ENCODE measurements at places on chromosomes 7 and 10.

DNA sequence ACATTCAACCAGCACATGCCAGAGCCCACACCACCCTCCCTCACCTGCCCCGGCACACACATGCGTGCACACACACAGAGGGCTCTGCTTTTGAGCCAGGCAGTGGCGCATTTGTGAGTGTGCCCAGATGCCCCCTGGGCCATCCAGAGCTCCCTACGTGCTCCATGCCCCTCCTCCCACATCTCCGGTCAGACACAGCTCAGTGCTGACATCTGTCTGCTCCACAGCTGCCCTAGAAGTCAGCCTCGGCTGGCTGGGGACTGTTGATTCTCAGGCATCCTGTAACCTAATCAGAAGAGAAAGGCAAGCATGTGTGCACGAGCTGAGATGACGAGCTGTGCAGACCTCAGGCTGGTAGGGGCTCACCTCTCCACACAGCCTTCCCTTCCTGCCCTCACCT lies 135.1 kb downstream of the ZMIZ1 start:
- DNase-seq: peak; percentile 97

GRCh38 chr7:46633630-46634240 lies 712.7 kb upstream of the IGFBP3 start:
- no peak for DNase-seq

GRCh38 chr7:155069992-155070751 lies at the start of gene HTR5A:
Gene HTR5A (plus strand): TSS chr7:155070324. CDS start chr7:155070900, 576 bp downstream.
- peak; percentile 37 for DNase-seq

DNA sequence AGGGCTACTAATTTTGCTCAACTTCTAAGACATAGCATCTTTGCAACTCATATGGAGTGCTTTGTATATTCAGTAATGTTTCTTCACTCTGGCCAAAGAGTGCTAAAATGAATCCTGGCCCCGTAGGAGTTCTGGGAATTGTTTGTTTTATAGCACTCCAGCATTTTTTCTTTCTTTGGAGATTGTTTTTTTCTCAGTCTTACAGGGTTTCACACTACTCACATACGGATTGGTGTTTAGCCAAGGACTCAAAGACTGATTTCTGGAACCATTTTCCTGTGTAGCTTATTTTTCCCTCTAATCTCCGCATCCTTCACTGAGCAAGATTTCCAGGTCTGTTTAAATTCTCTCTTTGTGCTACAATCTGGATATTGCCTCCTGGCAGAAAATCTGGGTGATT lies 6.4 kb downstream of the TAS2R41 start:
- no peak for DNase-seq

DNA sequence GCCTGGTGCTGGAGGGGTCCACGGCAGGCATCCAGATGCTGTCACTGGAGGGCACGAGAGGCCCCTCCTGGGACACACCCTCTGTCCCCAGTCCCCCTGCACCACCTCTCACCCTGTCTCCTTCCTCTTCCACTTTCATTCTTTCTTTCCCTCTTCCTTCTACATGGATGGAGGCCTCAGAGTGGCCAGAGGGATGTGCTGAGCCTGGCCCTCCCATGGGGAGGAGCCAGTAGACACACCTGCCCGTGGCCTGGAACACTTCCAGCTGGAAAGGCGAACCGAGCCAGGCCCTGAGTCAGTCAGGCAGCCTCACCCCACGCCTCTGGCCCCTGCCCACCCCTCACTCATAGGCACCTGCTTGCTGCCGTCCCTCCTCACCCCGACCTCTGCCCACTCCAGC lies 55.9 kb upstream of the MXI1 start:
- DNase-seq: peak; percentile 77

DNA sequence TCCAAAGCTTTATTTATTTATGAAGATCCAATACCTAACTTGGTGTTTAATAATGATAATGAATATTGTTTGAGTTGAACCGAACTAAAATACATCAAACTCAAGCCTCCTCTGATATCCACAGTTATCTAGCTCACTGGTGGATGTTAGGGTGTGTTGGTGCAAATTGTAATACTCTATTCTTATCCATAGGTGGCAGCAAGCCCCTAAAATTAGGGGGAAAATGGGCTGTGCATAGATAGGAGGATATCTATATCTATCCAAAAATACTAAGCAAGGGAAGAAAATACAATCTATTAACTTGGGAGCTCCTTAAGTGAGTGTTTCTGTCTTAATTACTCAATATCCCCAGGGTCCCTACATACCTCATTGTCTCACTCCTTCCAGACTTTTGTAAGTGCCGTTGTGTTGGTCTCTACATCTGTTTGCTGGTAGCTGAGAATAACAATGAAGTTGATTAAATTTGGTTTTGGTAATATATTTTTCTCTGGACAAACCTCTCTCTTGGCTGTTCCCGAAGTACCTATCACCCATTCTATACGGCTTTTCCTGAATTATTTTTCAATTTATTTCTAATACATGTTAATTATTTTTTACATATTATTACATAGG lies 55.0 kb upstream of the VWDE start:
- DNase-seq: peak; percentile 51

DNA sequence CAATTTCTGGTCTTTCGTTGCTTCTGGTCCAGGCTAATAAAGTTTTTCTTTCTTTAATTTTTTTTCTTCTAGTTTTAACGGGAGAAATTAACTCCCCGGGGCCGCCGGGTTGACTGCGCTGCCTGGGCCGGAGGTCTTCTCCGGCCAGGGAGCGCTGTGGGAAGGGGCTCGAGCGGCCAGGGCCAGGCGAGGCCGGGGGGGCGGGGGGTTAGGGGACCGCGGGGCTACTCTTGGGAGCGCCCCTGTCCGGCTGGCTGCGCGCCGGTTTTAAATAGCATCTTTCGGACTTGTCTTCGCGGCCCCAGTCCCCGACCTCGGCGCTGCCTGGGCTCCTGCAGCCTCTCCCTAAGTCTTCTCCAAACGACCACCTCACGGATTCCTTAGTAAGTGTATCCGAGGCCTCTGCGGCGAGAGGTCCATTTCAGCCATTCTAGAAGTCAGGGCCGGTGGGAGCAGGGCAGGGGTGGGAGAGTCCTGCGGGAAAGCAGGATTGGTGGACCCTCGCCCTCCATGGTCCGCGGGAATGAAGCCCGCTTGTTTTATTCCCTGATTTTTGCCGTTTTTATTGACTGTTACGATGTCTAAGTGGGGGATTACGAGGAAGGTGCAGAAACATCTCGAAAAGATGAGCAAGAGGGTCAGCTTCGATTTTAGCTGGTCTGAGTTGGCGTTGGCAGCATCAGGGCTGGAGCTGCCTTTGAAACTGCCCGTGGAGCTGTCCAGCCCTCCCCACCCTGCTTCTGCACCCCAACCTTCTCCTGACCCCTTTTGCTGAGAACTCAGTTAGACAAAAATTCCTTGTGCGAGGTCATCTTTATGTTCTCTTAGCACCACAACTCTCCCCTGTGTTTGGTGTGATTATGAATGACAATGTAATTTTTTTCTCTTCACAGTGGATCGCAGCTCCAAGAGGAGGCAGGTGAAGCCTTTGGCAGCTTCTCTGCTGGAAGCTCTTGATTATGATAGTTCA lies 555 bp downstream of the PHF14 start:
- peak; percentile 69 for DNase-seq

DNA sequence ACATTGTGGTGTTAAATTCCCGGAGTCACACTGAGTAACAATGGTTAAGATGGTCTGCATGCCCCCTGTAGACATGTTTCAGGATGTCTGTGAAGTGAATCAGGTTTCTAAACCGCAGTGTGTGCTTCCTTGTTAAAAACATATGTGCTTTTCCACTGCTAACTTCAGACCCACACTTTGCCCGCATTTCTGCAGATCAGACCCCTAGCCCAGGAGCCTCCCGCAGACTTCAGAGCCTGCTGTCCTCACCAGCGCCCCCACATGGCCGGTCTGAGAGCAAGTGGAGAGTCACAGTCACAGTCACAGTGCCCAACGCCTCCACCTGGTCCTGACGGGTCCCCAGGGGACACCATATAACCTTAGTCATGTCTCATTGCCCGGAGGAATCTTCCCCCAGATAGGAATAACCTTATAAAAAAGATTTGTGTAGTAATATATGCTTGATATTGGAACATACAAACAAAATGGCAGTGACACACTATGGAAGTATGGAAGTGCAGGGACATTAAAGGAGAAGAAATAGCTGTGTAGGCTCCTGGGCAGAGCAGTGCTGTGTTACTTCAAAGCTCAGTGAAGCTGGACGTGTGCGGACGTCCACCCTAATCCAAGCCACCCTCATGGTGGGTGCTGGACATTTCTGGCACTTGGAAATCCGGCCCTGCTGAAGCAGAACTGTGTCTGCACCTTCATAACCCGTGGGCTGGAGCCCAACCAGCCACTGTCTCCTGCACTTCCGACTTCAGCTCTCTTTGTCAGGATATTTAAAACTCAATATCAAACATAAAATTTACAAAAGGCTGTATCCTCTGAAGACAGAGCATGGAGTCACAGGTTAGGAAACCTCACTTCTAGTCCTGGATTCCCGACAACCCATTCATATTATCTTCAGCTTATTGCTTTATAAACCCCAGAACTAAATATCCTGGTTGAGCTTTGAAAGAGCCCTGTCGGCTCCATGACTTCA lies 29.0 kb downstream of the GSTO2 start:
- no peak for DNase-seq

DNA sequence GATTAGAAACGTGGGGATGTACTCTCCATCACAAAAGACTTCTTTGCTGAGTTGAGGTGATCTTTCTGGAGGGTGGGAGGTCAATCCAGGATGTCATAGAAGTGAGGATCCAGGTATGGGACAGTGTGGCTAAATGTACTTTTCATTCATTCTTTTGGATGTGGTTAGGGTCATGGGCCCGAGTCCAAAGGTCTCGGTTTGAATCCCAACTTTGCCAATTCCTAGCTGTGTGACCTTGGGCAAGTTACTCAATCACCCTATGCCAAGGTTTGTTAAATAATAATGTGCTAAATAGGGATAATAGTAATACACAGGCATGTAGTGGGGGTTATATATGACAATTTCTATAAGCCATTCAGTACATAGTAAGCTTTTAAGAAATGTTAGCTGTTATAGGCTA lies 91.4 kb downstream of the SAMD9 start:
- DNase-seq: no peak

- no peak for DNase-seq
These were observed 33.2 kb downstream of the MAD1L1 start for GRCh38 chr7:2199528-2199927.

DNA sequence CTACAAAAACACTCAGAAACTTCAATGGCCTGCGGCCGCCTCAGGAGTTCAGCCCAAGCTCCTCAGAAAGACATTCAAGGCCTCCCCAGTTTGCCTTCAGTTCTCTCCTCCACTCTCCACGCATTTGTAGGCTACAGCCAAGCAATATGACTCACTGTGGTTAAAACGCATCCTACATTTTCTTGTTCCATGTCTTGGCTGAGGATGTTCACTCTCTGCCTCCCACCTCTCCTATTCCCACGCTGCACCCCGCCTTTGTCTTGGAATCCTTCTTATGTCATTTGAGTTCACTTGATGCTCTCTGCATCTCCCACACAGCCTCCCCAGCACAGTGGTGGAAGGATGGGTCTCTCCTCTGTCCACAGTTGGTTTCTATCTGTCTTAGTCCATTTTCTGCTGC lies 184.8 kb downstream of the NPSR1 start:
- DNase-seq: no peak

- no peak for DNase-seq
These were observed 10.9 kb downstream of the SCART1 start for GRCh38 chr10:133464582-133465031.

DNA sequence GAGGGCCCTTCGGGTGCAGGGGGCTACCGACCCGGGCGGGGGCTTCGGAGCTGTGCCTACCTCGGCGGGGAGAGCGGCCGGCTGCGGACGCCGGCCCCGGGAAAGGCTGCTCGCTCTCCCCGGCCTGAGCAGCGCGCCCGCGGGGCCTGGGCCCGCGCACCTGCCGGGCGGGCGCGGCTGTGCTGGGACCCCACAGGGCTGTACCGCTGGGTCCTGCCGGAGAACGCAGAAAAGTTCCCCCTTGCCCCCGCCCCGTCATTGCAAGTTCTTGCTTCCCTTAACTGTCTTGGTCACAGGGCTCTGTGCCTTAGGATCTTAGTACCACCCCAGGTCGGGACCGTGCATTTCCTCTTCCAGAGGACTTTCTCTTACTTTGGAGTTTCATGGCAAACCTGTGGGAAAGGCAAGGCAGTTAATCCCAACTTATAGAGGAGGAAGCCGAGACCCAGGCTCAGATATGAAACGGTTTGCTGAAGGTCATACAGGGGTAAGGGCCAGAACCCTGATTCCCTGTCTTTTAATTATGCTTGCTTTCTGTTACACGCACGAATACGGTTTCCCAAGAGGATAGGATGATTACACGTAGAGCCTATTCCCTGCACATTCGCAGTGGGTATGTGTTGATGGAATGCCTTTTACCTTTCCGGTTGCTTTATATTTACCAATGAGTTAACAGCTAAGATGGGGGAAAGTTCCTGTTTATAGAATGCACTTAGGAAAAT lies 652 bp downstream of the PCGF5 start:
- no peak for DNase-seq

DNA sequence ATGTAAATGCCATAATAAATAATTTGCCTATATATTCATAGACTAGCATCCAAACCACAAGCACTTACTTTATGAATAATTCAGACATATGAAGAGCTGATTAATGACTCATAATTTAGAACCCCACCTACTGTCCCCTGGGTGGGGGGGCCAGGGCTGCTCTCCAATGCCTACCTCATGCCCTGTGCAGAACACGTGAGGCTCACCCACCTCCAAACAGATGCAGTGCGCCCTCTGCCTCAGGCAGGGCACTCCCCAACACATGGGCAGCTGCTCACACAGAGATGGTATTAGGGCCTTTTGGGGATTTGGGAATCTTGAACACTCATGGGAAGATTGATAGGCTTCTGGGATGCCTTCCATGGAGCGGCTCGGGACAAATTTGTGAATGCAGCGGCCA lies 75.1 kb upstream of the INSIG1 start:
- no peak for DNase-seq

- DNase-seq: no peak
These were observed 29.2 kb downstream of the VWC2 start for GRCh38 chr7:49802600-49802999.

DNA sequence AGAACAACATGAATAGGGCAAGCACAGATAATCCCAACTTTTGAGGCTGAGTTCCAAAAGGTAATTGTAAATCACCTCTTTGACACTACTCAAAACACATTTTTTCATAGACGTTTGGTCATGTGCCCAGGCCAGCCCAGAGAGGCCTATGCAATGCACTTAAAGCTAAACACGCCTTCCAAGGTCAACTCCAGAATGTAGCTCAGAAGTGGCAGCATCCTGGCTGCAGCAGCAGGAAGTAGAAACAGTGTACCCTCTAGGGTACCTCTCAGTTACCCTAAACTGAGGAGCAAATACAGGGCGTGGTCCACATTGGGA lies 58.7 kb downstream of the OSBPL3 start:
- DNase-seq: no peak

- peak; percentile 10 for DNase-seq
These were observed 41.5 kb downstream of the LGI1 start for GRCh38 chr10:93799155-93799708.

- DNase-seq: no peak
These were observed 19.4 kb downstream of the KAZALD1 start for GRCh38 chr10:101080933-101081931.

- DNase-seq: peak; percentile 47
These were observed 254.3 kb downstream of the CDK14 start for GRCh38 chr7:90850471-90850870.

- no peak for DNase-seq
These were observed 53.6 kb downstream of the CREB3L2 start for GRCh38 chr7:137948083-137948844.

All from SK-N-DZ (cell line).